Muscle of arm (tissue), 14 donors: ENCODE measurements at places on chromosomes 6 and 20. TPM values are rescaled to one million over a fixed set of nuclear protein-coding genes. Genes with fewer than 3 reads are reported as not detected.

Gene PHF10
- polyA plus RNA-seq, result 95.9 TPM

Gene LY86
- polyA plus RNA-seq, result 1.7 TPM

Gene SPATA25
- polyA plus RNA-seq, result 7.3 TPM

Gene LINC00237
- not detected for polyA plus RNA-seq

DNA sequence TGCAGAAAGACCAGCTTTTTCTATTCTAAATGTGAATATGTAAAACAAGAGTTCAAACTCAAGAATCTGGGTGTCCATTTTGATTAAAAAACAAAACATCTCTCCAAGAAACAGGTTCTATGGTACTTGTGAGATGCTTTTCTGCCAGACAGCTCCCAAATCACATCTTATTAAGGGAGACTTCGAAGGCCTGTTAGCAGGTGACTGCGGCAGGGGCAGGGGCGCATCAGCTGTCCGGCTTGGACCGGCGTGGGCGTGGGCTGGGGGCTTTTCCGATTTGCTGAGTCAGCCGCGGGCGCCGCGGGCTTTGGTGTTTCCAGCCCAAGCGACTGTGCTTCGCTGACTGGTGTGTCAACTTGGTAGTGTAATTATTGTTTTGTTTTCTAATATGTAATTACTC, 32.6 kb downstream of the TFAP2A start:
- DNase-seq, result no peak

DNA sequence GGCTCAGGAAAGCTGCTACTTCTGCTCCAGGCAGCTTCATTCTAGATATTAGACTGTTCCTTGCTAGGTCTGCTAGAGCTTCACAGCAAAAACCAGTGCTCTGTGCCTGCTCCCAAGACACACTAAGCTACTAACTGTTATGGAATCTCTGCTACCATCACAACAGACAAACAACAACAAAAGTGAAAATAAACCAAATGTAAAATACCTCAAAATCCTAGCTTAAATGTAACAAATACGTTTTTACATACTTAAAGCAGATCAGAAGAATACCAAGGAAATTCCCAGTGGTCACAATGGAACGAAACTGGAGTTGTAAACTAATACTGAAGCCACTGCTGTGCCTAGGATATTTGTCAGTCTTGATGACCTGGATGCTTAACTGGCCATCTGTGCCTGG, 84.6 kb upstream of the EZR start:
- no peak for DNase-seq

- DNase-seq, result no peak
Observed at GRCh38 chr20:41394081-41394480, 27.5 kb upstream of the EMILIN3 start.

DNA sequence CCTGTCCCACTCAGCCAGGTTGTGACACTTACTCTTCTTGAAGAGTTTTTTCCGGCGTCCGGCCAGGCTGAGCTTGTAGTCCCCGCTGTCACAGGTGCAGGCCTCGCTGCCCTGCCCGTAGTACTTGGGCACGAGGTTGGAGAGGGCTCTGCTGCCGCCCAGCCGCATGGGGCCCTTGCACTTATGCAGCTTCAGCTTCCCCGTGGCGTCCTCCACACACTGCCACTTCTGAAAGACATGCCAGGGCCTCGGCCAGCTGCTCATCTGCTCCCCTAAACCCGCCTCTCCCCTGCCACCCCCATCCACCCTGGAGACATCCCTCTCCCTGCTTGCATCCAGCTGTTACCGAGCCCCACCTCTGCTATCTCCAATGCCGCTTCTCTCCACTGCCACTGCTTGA, 113.1 kb downstream of the SULF2 start:
- no peak for DNase-seq

DNA sequence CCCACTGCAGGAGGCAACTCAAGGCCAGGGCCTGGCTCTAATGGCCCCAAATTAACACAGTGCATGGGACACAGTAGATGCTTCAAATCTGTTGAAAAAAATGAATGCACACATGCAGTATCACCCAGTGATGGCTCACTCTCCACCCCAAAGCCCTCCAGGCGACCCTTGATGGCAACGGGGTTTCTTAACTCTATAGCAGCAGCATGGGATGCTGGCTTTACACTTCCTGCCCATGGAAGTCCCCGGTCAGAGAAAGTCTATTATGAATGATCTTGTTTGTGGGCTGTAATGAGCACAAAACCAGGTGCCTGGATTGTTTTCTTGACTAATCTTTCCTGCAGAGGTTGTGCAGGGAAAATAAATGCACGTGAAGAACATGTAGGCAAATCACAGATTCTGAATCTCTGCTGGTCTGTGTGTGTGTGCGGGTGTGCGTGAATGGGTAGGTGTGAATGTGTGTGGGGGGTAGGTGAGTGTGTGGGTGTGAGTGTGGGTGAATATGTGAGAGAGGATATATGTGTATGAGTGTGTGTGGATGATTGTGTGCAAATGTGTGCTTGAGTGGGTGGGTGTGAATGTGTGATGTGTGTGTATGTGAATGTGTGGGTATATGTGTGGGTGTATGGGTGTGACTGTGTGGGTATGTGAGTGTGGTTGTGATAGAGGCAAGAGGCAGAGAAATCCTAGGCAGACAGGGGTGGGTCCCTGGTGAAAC, 60.1 kb upstream of the MLN start:
- no peak for DNase-seq

GRCh38 chr6:17107863-17108262, 6.0 kb downstream of the STMND1 start:
- no peak for DNase-seq

Gene GPR6
- not detected for polyA plus RNA-seq

DNA sequence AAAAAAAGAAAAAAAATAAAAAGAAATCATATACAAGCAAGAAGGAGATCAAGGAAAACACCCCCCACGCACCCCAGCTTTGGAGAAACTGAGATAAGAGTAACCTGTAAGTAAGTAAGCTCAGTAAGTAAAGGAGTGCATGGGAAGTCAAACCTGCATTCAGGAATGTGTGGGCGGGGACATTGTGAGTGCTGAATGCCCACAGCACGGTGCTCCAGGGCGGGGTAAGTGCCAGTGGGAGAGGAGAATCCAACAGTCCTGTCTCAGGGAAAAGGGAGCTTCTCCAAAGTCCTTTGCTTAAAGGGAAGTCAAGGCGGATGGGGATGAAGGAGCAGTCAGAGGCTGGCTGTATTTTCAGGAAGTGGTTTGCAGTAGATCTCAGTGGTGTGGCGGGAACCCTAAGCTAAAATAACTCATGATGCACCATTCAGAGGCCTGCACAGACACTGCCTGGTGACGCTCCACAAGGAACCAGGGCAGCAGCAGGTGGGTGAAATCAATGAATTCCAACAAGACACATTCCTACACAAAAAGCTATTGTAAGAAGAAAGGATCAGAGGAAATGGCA, 368.0 kb downstream of the QKI start:
- no peak for DNase-seq

GRCh38 chr20:37734228-37734985, 40.6 kb downstream of the CTNNBL1 start:
- DNase-seq, result no peak

DNA sequence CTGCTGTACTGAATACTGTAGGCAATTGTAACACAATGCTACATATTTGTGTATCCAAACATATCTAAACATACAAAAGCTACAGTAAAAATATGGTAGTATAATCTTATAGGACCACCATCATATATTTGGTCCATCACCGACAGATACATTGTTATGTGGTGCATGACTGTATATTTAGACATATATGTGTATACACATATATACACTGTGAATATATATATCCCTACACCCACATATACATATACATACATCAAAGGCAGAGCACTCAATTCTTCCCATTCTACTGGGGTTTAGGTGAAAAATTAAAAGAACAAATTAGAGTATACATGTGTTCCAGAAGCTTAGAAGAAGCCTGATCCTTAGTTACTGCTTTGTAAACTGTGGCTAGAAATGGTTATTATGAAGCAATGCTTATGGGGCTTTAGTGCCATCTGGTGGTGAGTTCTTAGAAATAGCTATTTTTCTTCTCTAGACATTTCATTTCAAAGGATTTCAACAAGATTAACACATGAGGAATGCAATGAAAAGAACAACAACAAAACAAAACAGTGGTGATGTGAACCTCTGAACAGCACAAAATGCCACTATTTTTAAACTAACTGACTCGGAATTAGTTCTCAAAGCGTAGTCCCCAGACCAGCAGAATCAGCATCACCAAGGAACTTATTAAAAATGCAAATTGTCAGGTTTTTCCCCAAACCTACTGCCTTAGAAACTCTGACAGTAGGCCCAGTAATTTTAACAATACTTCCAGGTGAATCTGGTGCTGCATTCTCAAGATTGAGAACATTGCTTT, 38.0 kb downstream of the PKHD1 start:
- peak; percentile 40 for DNase-seq

DNA sequence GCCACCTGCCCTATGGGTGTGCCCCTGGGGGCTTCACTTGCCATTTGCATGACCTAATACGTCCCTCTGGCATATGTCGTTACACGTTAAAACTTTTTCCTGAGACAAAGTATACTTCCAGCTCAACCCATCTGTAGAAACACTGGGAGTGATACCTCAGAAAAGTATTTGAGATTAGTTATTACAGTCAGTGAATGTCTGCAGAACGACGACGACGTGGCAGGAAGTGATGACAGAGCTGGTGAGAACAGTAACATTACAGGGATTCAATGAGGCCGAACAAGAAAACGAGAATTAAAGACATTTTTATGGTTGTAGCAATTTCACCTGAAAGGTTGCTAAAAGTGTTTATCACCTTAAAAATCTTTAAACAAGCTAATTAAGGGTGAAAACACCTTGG, 40.2 kb downstream of the SASH1 start:
- no peak for DNase-seq

Gene KDM1B
- polyA plus RNA-seq, result 33.3 TPM

- DNase-seq, result no peak
Observed at GRCh38 chr20:29497261-29497671, 1760.2 kb upstream of the DEFB115 start.

GRCh38 chr6:118771253-118771652, 119.9 kb upstream of the CEP85L start:
- DNase-seq, result no peak

- no peak for DNase-seq
Observed at GRCh38 chr6:83411731-83412130, 19.1 kb downstream of the ME1 start.

DNA sequence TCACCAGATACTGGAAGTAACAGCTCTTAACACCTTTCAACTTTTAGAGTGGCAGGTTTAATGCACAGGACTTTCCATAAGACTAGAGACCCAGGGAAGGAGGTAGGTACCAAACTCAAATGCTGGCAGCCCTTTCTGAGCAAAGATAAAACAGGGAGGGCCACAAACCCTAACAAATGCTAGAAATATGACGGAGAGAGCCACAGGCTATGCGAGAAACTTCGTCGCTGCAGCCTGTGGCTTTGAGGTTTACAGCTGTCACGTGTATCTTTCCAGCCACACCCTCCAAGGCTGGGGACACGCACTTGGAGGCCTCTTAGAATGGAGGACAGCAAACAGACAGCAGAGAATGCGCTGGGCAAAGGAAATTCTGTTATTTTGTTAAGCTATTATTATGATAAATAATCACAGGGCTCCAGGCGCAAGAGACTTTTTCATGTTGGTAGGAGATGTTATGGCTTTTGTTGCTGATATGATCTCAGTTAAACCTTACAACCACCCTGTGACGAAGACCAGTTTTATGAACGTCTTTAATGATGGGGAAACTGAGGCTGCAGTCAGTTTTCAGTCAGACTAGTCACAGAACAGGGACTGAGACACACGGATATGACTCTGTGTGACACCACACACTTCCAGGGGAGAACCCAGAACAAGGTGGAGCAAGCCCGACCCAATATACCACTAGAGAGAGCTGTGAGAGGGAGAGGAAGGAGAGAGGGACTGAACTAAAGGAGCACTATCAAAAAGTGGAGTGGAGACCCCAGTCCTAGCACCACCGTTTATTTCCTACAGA, 2.0 kb downstream of the TRAM2 start:
- DNase-seq, result no peak

Gene FGD2
- 2.4 TPM for polyA plus RNA-seq

Gene RSPO3
- polyA plus RNA-seq, result 26.7 TPM

GRCh38 chr6:113893866-113894265, 36.7 kb downstream of the MARCKS start:
- DNase-seq, result no peak

DNA sequence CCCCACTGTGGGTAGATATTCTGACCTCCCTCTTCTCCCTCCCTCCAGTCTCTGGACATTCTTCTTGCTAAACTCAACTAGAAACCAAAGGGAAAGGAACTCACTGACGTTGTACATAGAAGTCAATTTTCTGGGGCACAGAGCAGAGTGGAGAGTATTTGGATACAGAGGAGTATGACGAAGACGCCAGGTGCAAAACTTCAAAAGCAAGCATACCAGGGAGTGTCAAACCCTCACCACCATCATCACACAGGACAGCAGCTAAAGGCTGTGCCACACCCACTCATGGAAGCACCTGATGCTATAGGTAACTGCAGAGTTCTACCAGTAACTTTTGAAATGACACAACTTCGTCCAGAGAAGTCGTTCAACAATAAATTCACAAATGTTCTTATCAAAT, 64.8 kb downstream of the FYN start:
- no peak for DNase-seq

DNA sequence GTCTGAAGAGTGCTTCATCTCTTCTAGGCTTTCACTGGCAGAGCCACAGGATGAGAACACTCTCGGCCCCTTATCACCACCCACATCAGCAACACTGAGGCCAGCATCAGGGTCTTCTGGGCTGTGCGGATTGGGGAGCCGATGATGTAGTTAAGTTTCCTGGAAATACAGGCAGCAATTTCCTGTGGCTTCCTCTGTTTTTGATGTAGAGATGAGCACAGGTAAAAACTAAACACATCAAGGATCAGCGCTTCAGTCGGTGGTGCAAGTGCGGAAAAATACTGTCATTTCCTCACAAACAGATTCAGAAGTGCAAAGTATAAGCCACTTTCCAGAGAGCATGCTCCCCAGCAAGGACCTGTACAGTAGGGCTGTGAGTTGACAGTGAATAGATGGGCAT, 62.6 kb downstream of the BACH2 start:
- DNase-seq, result no peak

DNA sequence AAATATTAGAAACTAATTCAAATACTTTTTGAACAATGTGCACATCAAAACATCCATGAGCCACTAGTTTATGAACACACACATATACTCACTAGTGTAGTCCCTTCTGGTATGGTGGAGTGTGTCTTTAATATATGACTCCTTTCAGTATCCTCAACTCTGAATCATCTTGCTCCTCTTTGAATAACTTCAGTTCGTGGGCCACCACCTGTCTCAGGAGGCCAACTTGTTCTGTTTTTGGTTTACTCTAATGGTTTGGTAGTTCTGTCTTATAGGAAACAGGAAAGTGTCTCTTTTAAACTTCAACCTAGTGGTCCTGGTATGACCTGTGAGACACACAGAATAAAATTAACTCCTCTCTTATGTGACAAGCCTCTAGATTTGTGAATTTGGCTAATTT, 55.6 kb downstream of the ZNF292 start:
- DNase-seq, result no peak

- no peak for DNase-seq
Observed at GRCh38 chr20:40583205-40583604, 105.8 kb downstream of the MAFB start.
